Muscle of back (tissue), 13 donors: ENCODE measurements at places on chromosomes 3 and 15. TPM values are rescaled to one million over a fixed set of nuclear protein-coding genes. Genes with fewer than 3 reads are reported as not detected.

RPLP1 gene
- 3,671 TPM for polyA plus RNA-seq

DNA sequence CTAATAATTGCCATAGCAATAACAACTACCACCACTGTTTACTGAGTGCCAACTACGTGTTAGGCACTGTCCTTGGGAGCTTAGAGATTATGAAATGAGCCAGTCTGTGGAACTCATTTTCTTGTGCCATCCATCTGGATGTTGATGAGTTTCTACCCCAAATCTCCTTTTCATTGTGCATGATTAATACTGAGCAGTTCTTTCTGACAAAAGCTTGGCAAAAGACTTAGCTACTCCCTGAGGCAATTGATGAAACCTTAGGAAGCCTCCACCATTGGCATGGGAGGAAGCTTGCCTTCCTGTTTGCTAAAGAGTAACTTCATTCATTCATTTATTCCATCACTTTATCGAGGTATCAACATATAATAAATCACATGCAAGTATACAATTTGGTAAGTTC, 39.8 kb downstream of the PRICKLE2 start:
- no peak for DNase-seq

DNA sequence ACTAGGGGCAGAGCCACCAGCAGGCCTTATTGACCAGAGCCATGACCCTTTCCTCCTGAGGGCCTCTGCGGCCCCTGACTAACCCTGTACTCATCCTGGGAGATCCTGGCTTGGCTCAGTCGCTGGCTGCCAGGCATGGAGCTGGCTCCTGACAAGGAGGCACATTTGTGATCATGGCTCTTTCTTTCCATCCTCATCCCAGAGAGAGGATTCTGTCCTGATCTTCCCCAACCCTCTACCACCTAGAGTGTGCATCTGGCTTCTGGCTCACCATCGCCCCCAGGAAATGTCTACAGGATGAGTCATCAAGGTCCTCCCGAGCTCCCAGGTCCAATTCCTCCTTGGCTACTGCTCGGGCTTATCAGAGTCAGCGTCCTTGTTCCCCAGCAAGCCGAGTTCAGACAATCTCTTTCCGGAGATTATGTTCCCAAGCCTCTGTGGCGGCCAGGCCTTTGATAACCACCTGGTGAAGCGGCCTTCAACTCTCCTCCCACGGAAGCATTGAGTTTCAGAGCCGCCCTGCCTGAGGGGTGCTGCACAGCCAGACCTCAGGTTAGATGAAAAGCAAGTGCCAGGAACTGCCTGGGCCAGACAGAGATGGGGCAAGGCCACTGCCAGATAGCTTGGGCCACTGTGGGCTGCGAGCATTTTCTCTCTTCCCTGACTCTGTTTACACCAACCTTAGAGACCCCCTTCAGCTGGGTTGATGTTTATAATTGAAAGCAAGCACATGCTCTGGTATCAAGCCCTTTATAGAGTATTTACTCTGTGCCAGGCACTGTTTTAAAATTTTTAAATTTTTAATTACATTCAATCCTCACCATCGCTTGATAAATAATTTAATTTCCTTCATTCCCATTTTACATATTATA, 44.3 kb upstream of the MRPS22 start:
- no peak for DNase-seq

DNA sequence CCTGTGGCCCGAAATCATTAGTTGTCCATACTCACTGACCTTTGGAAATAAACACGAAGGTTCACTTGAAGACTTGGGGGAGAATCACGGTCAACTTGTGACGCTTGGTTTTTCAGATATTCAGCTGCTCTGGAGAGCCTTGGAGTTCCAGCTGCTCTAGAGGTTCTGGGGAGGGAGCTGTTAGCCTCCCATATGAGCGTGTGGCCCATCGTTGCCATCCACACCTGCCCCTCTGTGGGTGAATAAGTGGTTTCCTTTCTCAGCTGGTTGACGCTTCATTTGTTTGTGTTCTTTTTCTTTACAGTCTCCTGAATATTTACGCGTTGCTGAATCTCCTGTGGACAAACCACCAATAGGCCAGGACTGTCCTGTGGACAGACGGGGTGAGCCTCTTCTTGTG, 35.6 kb downstream of the APBA2 start:
- no peak for DNase-seq
